ENCODE measurements at places on chromosomes 1 and 21. TPM values are rescaled to one million over a fixed set of nuclear protein-coding genes. Genes with fewer than 3 reads are reported as not detected.

The MNDA gene
- total RNA-seq = not detected

The CCDC181 gene
- total RNA-seq = 0.37 TPM

The CACNA1S gene
- total RNA-seq = not detected

The ZNF669 gene
- total RNA-seq = 7.3 TPM

The ACKR1 gene
- not detected for total RNA-seq

The LRRC71 gene
- not detected for total RNA-seq

The PLA2G5 gene
- 4.5 TPM for total RNA-seq

The ATP5PO gene
- total RNA-seq = 104 TPM

The AADACL4 gene
- total RNA-seq = not detected

The LCE1C gene
- not detected for total RNA-seq

The LCE1E gene
- total RNA-seq = 0.37 TPM

The SHCBP1L gene
- total RNA-seq = not detected

The KCNJ9 gene
- under 0.01 TPM for total RNA-seq

The OR2L3 gene
- not detected for total RNA-seq

The ICOSLG gene
- 0.37 TPM for total RNA-seq

The NOS1AP gene
- not detected for total RNA-seq

The NIBAN1 gene
- total RNA-seq = 85.6 TPM

The TRIM67 gene
- total RNA-seq = under 0.01 TPM

The LCE3E gene
- total RNA-seq = not detected

The FCRL4 gene
- not detected for total RNA-seq

The TACSTD2 gene
- total RNA-seq = under 0.01 TPM

The CD48 gene
- total RNA-seq = not detected
